Type B pancreatic cell (in vitro differentiated cells): ENCODE measurements at places on chromosomes 1 and 21. TPM values are rescaled to one million over a fixed set of nuclear protein-coding genes. Genes with fewer than 3 reads are reported as not detected.
A peak's percentile ranks its signal among the peaks of the same experiment; 100 is the strongest.

Gene S100A12
- 0.62 TPM in 1 of 2 replicates, not detected in the other for total RNA-seq

Gene EVA1B
- 23.3 and 39.5 TPM in 2 replicates for total RNA-seq

GRCh38 chr1:71157715-71158114, 76.9 kb upstream of the ZRANB2 start:
- H3K27me3 ChIP-seq: no peaks in the 10 kb centered on the region
- H3K27ac ChIP-seq: no peak overlapping the region
- H3K4me1 ChIP-seq: peaks cover 4% of the 10 kb centered on the region
- DNase-seq: no peak
- H3K4me3 ChIP-seq: no peak overlapping the region

GRCh38 chr1:55882931-55883330, 667.8 kb upstream of the USP24 start:
- H3K27ac ChIP-seq: no peak overlapping the region
- H3K27me3 ChIP-seq: peaks cover 20% of the 10 kb centered on the region
- peaks cover 3% of the 10 kb centered on the region for H3K36me3 ChIP-seq
- peaks cover 35% of the 10 kb centered on the region for H3K4me1 ChIP-seq
- no peak for DNase-seq
- H3K4me3 ChIP-seq: no peak overlapping the region

Gene GJC2
- total RNA-seq: 0.76 and 1.3 TPM in 2 replicates

DNA sequence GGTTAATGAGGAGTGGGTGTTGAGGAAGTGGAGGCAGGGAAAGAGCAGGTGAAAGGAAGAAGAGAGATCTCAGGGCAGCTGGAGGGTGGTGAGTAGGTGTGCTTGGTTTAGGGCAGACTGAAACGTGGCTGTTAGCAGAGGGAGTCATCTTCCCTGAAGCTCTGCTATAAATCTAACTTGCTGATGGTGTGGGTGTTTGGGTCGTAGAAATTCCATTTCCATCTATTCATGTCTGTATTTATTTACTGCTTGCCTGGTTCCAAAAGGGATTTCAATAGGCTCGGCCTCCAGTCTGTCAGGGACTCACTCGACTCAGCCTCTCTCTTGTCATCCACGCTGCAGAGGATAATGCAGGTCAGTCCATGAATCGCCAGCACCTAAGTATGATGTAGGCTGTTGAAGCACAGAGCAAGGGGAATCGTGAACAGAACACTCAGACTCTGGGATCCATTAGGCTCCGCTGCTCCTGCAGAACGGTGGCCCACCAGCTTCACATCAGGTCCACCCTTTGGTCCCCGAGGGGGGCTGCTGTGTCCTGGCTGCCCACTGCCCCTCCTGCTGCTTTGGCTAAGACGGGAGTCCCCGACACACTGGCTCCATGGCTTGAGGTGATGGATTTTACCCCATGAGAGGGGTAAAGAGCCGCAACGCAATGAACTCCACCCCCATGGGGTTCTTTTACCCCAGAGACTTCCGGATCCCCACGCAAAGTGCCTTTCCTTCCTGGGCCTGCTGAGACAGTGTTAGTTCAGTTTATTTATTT, 156.2 kb downstream of the RHOU start:
- no peaks in the 10 kb centered on the region for H3K27me3 ChIP-seq
- no peaks in the 10 kb centered on the region for H3K36me3 ChIP-seq
- H3K4me1 ChIP-seq: peaks cover 19% of the 10 kb centered on the region
- peak overlapping the region; percentile 39 for H3K27ac ChIP-seq
- no peak for DNase-seq
- no peak overlapping the region for H3K4me3 ChIP-seq

Gene GBP6
- 0.14 and 0.29 TPM in 2 replicates for total RNA-seq

Gene AMY2B
- 7.0 and 7.5 TPM in 2 replicates for total RNA-seq

GRCh38 chr1:168344517-168344916, 63.8 kb downstream of the TBX19 start:
- peaks cover 4% of the 10 kb centered on the region for H3K36me3 ChIP-seq
- H3K4me1 ChIP-seq: peaks cover 4% of the 10 kb centered on the region
- H3K4me3 ChIP-seq: no peak overlapping the region
- peaks cover 2% of the 10 kb centered on the region for H3K27me3 ChIP-seq

Gene HTR6
- total RNA-seq: not detected in 2 replicates

GRCh38 chr1:53948291-53948690, 2.1 kb downstream of the LRRC42 start:
- H3K36me3 ChIP-seq: peaks cover 6% of the 10 kb centered on the region
- peaks cover 49% of the 10 kb centered on the region for H3K4me1 ChIP-seq
- H3K27me3 ChIP-seq: no peaks in the 10 kb centered on the region
- peak overlapping the region; percentile 86 for H3K4me3 ChIP-seq
- peak overlapping the region; percentile 81 for H3K27ac ChIP-seq
- no peak for DNase-seq

GRCh38 chr21:44364151-44365053, 11.0 kb downstream of the TRPM2 start:
- no peak overlapping the region for H3K4me3 ChIP-seq
- H3K27me3 ChIP-seq: peaks cover 19% of the 10 kb centered on the region
- no peaks in the 10 kb centered on the region for H3K4me1 ChIP-seq
- no peak overlapping the region for H3K27ac ChIP-seq

DNA sequence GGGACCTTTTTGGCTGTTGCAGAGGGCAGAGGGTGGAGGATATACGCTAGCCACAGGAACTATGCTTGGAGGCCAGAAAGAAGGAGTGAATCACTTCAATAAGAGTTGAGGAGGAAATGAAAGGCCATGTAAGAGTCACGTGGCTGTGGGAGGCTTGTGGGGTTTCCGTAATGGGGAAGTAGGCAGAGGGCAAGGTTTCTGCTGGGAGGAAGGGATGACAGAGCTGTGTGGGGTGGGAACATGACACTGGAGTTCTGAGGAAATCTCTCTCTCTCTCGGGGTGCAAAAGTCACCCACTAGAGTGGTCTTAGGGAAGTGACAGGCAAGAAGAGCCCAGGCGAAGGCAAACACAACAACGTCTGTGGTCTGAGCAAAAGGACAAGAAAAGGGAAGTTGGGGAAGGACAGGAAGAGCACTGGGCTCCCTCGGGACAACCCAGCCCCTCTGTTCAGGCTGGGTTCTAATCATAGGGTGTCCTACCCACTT, 3.9 kb upstream of the CD1C start:
- H3K27me3 ChIP-seq: peaks cover 10% of the 10 kb centered on the region
- H3K36me3 ChIP-seq: no peaks in the 10 kb centered on the region
- DNase-seq: no peak
- no peak overlapping the region for H3K4me3 ChIP-seq

- no peak overlapping the region for H3K27ac ChIP-seq
- no peaks in the 10 kb centered on the region for H3K27me3 ChIP-seq
- no peak for DNase-seq
- H3K4me3 ChIP-seq: no peak overlapping the region
- peaks cover 19% of the 10 kb centered on the region for H3K36me3 ChIP-seq
- peaks cover 44% of the 10 kb centered on the region for H3K4me1 ChIP-seq
These were observed 40.9 kb downstream of the AGPAT3 start for GRCh38 chr21:43905726-43906455.

- H3K27me3 ChIP-seq: peaks cover 32% of the 10 kb centered on the region
- no peak overlapping the region for H3K4me3 ChIP-seq
- H3K27ac ChIP-seq: no peak overlapping the region
- peaks cover 8% of the 10 kb centered on the region for H3K4me1 ChIP-seq
- no peak for DNase-seq
These were observed 21.2 kb downstream of the SYT2 start for GRCh38 chr1:202689082-202689481.

Gene AIRE
- total RNA-seq: 0.12 TPM in 1 of 2 replicates, not detected in the other

Gene MECR
- 28.7 and 30.5 TPM in 2 replicates for total RNA-seq

Gene PLA2G2A
- total RNA-seq: 26.1 and 53.2 TPM in 2 replicates

- no peaks in the 10 kb centered on the region for H3K27me3 ChIP-seq
- H3K27ac ChIP-seq: peak overlapping the region; percentile 99
- peaks cover 10% of the 10 kb centered on the region for H3K36me3 ChIP-seq
- H3K4me3 ChIP-seq: peak overlapping the region; percentile 91
These were observed 645 bp downstream of the IVNS1ABP start for GRCh38 chr1:185316163-185317033.

Gene BEND5
- 4.4 and 10.6 TPM in 2 replicates for total RNA-seq

DNA sequence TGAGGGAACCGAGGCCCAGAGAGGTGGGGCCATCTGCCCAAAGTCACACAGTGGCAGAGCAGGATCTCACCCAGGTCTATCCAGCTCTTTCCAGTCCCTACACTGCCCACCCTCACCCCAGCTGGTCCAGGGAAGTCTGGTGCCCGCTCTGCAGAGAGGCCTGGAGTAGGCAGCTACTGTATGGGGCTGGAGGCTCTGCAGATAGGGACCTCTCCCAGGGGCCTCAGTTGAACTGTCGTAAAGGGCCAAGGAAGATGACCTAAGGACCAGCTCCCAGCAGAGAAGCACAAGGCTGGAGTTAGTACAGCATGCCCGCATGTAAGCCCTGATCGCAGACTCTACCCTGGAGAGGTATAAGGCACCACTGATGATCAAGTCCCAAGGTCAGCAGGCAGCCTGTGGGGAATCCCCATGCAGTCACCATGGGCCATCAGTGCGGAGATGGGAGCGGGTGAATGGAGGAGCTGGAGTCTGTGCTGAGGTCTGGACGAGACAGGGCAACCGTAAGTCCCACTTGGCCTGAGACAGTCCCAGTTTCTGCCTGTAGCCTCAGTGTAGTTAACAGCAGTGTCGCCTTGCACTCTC, 320.2 kb downstream of the MATN1 start:
- H3K4me1 ChIP-seq: peaks cover 16% of the 10 kb centered on the region
- DNase-seq: no peak
- H3K27ac ChIP-seq: no peak overlapping the region

GRCh38 chr1:94236630-94237290, 624 bp downstream of the ARHGAP29 start:
- H3K36me3 ChIP-seq: peaks cover 3% of the 10 kb centered on the region
- H3K27me3 ChIP-seq: peaks cover 39% of the 10 kb centered on the region
- peaks cover 12% of the 10 kb centered on the region for H3K4me1 ChIP-seq

DNA sequence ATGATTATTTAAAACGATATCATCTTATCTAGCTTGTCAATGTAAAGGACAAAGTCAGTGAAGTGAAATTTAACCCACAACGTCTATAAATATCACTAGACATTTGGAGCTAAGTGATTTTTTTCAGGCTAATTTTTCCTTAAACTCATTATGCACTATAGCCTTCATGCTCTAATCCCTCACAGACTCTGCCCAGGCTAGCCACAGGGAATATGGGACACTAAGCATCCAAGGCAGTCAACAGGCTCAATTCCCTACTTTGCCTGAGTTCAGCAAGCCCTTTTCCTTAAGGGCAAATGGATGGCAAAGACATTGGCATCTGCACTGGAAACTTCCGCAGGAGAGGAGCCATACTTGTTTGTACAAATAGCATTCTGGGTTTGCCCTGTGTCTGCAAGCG, 577.0 kb downstream of the LMO4 start:
- H3K36me3 ChIP-seq: no peaks in the 10 kb centered on the region
- DNase-seq: no peak

GRCh38 chr1:2570332-2570731, 14.2 kb downstream of the TNFRSF14 start:
- H3K4me1 ChIP-seq: peaks cover 3% of the 10 kb centered on the region
- no peak overlapping the region for H3K4me3 ChIP-seq
- no peak for DNase-seq
- no peak overlapping the region for H3K27ac ChIP-seq

DNA sequence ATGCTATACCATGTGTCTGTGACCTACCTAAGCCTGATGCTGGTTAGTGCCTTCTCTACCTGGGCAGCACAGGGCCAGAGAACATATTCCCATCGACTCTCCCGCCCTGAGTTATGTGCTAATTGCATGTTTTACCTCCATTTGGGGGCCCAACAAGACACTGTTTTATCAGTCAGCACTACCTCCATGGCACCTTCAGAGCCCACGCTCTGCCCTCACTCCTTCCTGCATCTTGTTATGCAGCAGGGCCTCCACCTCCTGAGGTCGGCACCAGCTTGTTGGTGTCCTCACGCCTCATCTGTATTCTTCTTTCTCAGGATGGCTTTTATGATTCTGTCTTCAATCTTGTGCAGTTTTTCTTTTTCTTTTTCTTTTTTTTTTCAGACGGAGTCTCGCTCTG, 11.9 kb downstream of the WNT9A start:
- H3K27me3 ChIP-seq: peaks cover 3% of the 10 kb centered on the region
- H3K4me3 ChIP-seq: no peak overlapping the region
- H3K27ac ChIP-seq: no peak overlapping the region
- peaks cover 8% of the 10 kb centered on the region for H3K4me1 ChIP-seq
- no peak for DNase-seq
- H3K36me3 ChIP-seq: peaks cover 13% of the 10 kb centered on the region

GRCh38 chr1:41880950-41881885, 37.5 kb downstream of the HIVEP3 start:
- H3K36me3 ChIP-seq: no peaks in the 10 kb centered on the region
- no peak for DNase-seq
- peaks cover 21% of the 10 kb centered on the region for H3K4me1 ChIP-seq
- H3K4me3 ChIP-seq: no peak overlapping the region
- no peaks in the 10 kb centered on the region for H3K27me3 ChIP-seq

Gene CFAP74
- total RNA-seq: 0.76 and 1.5 TPM in 2 replicates

GRCh38 chr1:167452483-167452882, 65.8 kb downstream of the CD247 start:
- H3K27ac ChIP-seq: no peak overlapping the region
- H3K4me1 ChIP-seq: peaks cover 4% of the 10 kb centered on the region
- H3K36me3 ChIP-seq: no peaks in the 10 kb centered on the region
- DNase-seq: no peak

GRCh38 chr1:189609167-189609566, 868.5 kb downstream of the BRINP3 start:
- H3K27me3 ChIP-seq: no peaks in the 10 kb centered on the region
- H3K36me3 ChIP-seq: no peaks in the 10 kb centered on the region
- DNase-seq: no peak
- H3K27ac ChIP-seq: no peak overlapping the region

DNA sequence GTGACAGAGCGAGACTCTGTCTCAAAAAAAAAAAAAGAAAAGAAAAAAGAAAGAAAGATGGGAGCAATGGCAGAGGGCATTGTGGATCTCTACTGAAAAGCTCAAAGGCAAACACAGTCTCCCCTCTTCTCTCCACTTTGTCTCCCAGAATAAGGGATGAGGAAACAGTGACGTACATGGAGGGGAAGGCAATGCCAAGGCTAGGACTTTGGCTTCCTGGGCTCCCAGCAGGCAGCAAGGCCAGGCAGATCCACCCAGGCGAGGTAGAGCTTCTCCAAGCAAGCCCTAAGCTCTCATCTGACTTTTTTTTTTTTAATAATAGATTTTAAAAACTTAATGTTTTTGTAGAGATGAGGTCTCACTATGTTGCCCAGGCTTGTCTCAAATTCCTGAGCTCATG, 4.6 kb downstream of the ARHGEF2 start:
- H3K36me3 ChIP-seq: no peaks in the 10 kb centered on the region
- no peak overlapping the region for H3K27ac ChIP-seq
- H3K27me3 ChIP-seq: no peaks in the 10 kb centered on the region
- H3K4me3 ChIP-seq: no peak overlapping the region
- no peak for DNase-seq

Gene TTC24
- not detected in 2 replicates for total RNA-seq

GRCh38 chr1:61797045-61797755, 54.9 kb downstream of the PATJ start:
- H3K27me3 ChIP-seq: no peaks in the 10 kb centered on the region
- H3K4me1 ChIP-seq: no peaks in the 10 kb centered on the region
- peaks cover 28% of the 10 kb centered on the region for H3K36me3 ChIP-seq
- no peak for DNase-seq
